ENCODE measurements at places on chromosomes 2 and 18. TPM values are rescaled to one million over a fixed set of nuclear protein-coding genes. Genes with fewer than 3 reads are reported as not detected.
A peak's percentile ranks its signal among the peaks of the same experiment; 100 is the strongest.

GRCh38 chr18:28689588-28689987, 512.7 kb upstream of the CDH2 start:
- no peak for DNase-seq

GRCh38 chr2:158692372-158693103, 102.6 kb upstream of the DAPL1 start:
- DNase-seq: no peak

GRCh38 chr18:69648486-69648885, 247.8 kb downstream of the DOK6 start:
- DNase-seq: no peak

GRCh38 chr2:117775703-117776219, 38.7 kb upstream of the DDX18 start:
- no peak for DNase-seq

GRCh38 chr2:169184074-169184473, 114.7 kb downstream of the DHRS9 start:
- no peak for DNase-seq

- no peak for DNase-seq
Measured at GRCh38 chr18:10669441-10670100, 143.7 kb downstream of the NAPG start.

DNA sequence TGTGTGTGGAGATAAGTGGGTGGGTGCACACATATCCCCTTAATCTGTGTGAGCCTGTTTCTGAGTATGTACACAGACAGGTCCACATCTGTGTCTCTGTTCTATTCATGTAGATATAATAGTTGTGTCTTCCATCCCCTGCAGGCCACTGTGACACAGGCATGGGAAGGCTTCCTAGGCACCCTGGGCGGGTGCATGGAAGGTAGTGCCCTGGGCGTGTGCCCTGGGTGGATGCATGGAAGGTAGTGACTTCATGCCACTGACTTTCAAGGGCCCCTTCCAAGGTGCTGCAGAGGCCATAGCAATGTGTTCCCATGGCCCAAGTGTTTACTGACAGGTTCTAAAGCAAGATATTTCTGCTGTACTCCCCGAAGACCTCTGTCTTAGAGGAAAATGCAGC, 462.5 kb upstream of the HS6ST1 start:
- DNase-seq: no peak

GRCh38 chr2:168641636-168642035, 160.8 kb upstream of the NOSTRIN start:
- DNase-seq: no peak

DNA sequence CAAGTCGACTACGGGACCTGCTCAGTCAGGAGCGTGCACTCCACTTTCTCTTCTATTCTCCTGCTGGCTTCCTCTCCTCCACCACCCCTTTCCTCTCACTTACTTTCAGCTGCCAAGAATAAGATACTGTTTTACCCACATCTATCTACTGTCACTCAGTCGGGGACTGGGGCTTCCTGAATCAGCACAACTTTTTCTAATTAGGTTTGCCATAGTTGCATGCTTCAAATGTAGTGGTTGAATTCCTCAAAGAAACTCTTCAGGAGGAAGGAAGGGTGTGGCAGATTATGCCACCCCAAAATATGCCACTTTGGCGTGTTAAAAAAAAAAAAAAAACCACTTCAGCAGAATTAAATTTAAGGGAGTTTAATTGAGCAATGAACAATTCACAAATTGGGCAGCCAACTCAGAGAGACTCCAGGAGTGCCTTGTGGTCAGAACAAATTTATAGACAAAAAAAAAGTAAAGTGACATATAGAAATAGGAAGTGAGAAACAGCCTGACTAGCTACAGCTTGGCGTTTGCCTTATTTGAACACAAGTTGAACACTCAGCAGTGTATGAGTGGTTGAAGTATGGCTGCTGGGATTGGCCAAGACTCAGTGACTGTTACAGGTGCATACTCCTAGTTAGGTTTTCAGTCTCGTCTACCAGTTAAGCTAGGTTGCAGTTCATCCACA, 32.5 kb upstream of the RMDN2 start:
- no peak for DNase-seq

DNA sequence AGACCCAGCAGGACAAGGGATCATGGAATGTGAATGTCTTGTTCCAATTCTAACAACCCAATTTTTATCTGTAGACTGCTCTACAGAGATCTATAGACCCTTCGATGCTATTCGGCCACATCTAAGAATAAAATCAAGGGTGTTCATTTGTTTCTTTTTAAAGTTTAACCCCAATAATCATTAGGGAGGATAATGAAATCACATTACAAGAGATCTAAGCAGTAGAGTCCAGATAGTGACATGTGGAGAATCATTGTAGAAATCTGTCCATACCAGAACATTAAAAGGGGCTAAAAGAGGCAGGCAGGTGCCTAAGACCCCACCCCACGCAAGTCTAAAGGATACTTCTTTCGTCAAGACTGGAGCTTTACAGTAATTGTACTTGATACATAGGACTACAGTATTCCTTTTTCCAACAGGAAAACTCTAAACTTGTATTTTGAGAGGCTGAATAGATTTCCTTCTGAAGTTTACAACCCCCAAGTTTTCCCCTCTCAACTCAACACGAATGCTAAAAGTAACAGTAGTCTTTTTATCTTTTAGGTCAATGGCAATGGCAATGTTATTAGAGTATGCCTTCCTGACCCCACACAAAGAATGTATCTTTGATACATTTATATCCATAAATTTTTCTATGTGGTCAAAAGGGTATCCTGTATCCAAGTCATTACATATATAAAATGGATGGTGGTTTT, 183.7 kb downstream of the TCF4 start:
- no peak for DNase-seq

DNA sequence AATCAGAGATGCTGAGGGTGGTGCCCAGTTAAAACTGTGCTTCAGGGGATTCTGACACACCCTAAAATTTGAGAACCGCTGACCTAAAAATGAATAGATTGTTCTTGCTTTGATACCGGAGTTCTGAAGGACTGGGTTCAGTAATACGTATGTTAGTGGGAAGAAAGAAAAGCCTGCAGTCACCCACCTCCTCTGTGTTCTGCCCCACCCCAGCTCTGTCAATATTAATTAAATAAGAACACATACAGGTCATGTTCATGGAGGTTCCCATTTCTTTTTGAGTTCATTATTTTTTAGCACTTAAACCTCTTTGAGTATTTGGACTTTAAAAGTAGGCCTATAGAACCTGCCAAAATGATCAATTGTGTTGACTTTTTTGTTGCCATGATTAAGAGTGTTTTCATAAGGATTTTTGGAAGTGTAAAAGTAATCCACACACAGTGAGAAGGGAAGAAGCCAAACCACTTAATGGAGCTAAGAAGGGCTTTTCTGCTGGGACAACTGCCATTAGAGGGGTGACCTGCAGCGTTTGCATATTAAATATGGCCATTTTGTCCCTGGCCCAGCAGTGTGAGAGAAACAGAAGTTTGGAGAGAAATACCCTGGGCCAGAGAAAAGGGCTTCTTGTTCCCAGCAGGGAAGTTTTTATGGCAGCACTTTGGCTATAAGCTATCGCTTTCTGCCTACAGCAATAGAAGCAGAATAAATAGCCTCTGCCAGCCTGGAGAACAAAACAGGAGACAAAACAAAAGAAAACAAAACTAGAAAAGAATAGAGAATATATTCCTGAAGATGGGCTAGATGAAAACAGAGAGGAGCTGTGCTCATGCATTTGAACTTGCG, 80.7 kb upstream of the RNF152 start:
- DNase-seq: no peak

DNA sequence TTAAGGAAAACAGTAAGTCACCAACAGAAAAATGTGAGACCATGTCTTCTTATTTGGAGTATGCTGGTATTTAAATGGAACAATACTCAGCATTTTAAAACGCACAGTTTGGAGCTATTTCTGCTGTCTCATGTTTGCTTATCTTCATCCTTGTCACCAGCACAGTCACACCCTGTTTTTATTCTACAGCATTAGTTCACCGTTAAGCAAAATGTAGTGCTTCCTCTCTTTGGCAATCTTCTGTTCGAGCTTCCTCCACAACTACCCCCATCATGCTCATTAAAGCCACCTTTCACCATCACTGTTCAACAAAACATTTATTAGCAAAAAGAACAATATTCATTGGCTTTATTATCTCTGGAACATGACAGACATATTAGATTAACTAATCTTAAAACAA, 64.0 kb downstream of the SLC40A1 start:
- no peak for DNase-seq

- no peak for DNase-seq
Measured at GRCh38 chr2:128549094-128549493, 230.4 kb upstream of the HS6ST1 start.

- no peak for DNase-seq
Measured at GRCh38 chr18:63119647-63120046, 199.9 kb downstream of the BCL2 start.

DNA sequence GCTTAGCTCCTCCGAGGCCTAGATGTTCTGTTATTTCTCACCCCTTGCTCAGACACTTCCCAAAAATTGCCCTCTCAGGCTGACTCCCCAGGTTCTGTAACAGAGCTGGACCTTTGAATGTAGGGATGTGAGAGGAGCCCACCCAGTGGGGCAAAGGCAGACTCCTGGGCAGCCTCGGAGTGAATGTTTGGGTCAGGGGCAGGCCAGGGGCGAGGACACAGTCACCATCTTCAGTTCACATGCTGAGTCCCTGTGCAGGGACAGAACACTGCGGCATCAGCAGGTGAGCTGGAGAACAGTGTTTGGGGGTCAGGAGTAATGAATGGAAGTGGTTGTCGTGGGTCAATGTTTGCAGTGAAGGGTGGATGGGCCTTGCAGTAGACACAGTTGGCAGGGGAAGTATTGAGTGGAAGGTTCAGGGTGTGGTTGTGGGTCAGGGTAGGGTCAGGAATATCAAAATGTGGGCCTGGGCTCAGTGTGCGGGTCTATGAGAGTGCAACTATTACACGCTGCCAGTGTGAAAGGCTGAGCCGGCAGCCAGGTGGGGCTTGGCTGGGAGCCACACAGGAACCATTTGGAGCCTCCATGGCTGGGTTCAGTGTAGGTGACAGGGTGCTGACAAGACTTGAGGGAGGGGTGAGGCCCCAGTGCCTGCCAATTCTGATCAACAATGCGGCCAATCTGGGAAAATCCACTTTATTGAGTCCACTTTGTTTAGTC, 4.4 kb downstream of the IHH start:
- no peak for DNase-seq

GRCh38 chr2:230925443-230925878, 419 bp upstream of the GPR55 start:
- peak; percentile 32 for DNase-seq

GRCh38 chr2:57698935-57699449, 347.6 kb upstream of the VRK2 start:
- DNase-seq: no peak

DNA sequence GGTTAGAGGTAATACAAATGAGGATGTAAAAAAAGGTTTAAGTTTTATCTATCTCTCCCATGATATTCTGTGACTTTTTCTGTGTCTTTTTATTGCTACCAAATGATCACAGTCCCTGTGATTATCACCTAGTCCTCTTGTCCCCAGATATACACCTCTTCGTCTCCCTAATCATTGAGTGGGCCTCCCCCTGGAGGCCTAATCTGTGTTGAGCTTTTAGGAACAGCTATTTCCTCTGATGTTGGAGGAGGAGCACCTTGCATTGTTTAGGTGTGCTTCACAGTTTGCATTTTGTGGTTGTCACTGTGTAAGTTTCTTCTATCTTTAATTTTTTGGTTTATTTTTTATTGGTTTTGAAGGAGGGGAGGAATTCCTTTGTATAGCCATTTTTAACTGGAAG, 33.3 kb downstream of the CCDC85A start:
- no peak for DNase-seq

DNA sequence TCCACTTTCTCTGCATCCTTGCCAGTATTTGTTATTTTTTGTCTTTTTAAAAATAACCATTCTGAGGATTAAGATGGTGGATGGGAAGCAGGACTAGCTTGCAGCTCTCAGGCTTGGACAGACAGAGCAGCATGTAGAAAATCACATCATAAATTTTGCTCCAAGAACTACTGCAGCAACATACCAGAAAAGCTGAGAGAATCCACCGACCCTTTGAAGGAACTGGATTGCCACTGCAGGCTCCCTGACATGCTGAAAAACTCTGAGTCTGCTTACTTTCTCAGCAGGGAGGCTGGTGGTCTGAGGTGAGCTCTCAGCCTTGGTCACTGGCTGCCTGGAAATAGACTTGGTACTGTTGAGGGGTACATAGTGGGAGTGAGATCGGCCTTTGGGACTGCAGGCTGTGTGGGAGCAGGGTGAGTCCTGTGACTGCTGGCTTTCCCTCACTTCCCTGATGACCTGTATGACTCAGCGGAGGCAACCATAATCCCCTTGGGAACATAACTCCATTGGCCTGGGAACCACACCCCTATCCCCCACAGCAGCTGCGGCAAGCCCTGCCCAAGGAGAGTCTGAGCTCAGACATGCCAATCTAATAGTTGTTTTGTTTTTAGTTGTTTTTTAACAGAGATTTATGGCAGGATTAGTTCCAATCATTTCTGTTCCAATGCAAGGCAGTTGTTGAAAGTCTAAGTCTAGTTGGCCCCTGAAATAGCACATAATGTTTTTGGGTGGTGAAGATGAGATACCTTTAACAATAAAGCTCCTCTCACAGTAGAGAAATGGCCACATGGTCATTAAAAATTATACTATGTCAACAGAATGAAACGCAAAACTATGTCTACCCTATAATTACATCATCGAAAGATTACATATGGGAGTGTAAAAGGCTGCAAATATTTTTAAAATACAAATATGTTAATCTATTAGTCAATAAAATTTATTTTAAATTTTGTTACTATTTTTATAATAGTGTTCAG, 414.2 kb upstream of the CHAC2 start:
- DNase-seq: no peak

GRCh38 chr2:39805936-39806608, 27.0 kb upstream of the THUMPD2 start:
- no peak for DNase-seq

DNA sequence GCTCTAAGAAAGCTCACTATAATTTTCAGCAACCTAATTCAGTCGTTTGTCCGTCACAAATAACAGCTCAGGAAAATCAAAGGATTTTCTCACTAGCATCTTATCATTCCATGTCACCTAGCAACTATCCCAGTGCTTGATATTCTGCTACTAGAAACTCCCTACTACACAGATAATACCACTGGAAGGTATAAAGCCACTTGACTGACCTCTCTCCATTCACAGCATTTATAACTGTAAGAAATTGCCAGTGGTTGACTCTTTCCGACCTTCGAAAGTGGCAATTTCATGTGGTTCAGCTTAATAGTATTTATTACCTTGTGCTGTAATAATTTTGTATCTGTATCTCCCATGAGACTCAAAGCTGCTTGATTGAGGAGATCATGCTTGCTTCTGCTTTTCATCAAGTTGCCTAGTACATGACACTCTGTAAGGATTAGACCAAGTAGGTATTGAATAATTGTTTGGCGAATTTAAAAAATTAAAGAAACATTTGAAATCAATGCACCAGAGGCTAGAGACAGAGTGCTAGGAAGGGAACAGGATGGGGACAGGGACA, 79.6 kb upstream of the TACR1 start:
- no peak for DNase-seq

- DNase-seq: no peak
Measured at GRCh38 chr2:127040169-127040568, 66.8 kb downstream of the BIN1 start.

GRCh38 chr18:22985250-22985649, 52.1 kb downstream of the RBBP8 start:
- DNase-seq: no peak

Gene MYL1
- not detected for total RNA-seq

Gene IL1A
- 0.13 TPM for total RNA-seq

Gene SH3BP4
- 12.4 TPM for total RNA-seq

Gene RRM2
- total RNA-seq: 0.79 TPM

Gene SOWAHC
- 3.7 TPM for total RNA-seq

Gene POU3F3
- not detected for total RNA-seq

Gene VIT
- total RNA-seq: 4.9 TPM

Gene TFPI
- total RNA-seq: 25.0 TPM

Gene PDIA6
- total RNA-seq: 83.0 TPM

Gene B3GNT7
- total RNA-seq: 7.6 TPM

Gene NPAS2
- total RNA-seq: 43.3 TPM

Gene KCNE4
- total RNA-seq: 3.1 TPM

All from heart left ventricle (tissue), 16 donors.